Activated CD4-positive, alpha-beta T cell treated with anti-CD3 and anti-CD28 coated beads, Interleukin-2, amount 10 ng/mL, durations not matched to agents 7 days and 5 days (primary cell): ENCODE measurements at places on chromosomes 7 and 10. TPM values are rescaled to one million over a fixed set of nuclear protein-coding genes. Genes with fewer than 3 reads are reported as not detected.

DNA sequence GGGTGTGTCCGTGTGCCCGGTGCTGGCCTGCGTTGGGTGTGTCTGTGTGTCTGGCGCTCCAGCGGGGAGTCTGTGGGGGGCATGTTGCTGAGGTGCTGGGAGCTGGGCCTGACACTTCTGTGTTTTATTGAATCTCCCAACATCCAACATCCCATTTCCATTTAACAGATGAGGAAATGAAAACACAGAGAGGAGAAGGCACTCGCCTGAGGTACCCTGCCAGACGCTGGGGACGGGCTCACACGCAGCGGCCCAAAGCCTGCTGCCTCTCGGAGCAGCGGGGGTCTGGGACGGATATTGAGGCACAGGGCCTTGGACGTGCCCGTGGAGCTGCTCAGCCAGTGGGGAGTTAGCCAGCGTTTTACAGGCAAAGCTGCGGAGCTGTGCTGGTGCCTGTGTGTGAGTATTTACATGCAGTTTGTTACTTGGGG lies 133.9 kb downstream of the DNAJB6 start:
- peak overlapping the region; percentile 58 for H3K4me3 ChIP-seq
- H3K4me1 ChIP-seq: peaks cover 40% of the 10 kb centered on the region
- H3K27me3 ChIP-seq: peaks cover 3% of the 10 kb centered on the region
- H3K36me3 ChIP-seq: peaks cover 37% of the 10 kb centered on the region
- H3K27ac ChIP-seq: peak overlapping the region; percentile 91

DNA sequence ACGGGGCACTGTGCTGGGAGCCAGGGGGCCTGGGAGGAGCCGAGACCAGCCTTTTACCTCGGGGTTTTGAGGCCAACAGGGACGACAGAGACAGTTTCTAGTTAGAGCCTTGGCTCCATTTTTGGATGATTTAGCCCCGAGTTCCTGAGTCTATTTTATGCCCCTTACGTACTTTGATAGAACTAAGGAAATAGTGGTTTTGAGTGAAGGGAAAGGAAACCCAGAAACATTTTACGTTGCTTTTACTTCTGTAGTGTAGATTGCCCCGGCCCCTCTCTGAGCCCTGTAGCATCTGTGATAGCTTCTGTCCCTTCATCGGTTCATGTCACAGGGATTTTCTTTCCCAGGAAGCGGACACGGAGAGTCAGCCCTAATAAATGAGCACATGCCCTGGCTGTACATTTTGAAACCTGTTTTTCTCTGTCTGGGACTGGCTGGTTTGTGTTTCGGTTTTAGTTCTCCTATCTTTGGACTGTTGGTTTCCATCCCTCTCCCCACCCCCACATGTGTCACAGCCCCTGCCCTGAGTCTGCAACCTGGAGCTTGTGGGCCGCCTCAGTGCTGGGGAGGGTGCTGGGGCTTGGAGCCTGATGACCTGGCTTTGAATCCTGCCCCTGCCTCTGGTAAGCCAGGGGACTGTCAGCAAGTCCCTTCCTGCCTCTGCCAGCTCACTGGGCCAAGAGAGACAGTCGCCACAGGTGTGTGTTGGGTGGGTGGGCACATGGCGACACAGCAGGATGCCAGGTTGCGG lies 6.9 kb upstream of the ORAI2 start:
- H3K4me1 ChIP-seq: peaks cover 81% of the 10 kb centered on the region
- peak overlapping the region; percentile 100 for H3K27ac ChIP-seq
- no peaks in the 10 kb centered on the region for H3K27me3 ChIP-seq

CALML5 gene
- total RNA-seq: not detected

- H3K27ac ChIP-seq: no peak overlapping the region
- no peaks in the 10 kb centered on the region for H3K27me3 ChIP-seq
- no peak for DNase-seq
- H3K4me3 ChIP-seq: no peak overlapping the region
- H3K36me3 ChIP-seq: peaks cover 38% of the 10 kb centered on the region
- H3K4me1 ChIP-seq: peaks cover 13% of the 10 kb centered on the region
Measured at GRCh38 chr10:32929634-32930033, 28.4 kb downstream of the ITGB1 start.

DNA sequence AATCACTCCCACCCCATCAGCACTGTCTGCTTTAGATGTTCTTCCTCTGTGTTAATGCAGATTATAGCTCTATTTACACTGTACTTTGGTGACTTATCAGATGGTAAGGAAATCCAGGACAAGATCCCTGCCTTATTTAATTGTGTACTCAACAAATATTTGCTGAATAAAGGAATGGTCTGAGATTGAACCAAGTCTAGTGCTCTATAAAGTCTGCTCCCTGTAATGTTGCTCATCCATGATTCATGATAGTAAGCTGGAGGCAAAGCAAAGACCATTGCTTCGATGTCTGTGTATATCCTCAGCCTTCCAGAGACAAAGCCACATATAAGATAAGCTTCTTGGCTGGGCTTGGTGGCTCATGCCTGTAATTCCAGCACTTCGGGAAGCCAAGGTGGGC lies 33.5 kb downstream of the PLCE1 start:
- H3K27ac ChIP-seq: no peak overlapping the region
- H3K4me3 ChIP-seq: no peak overlapping the region
- no peaks in the 10 kb centered on the region for H3K36me3 ChIP-seq
- H3K27me3 ChIP-seq: peaks cover 3% of the 10 kb centered on the region

DNA sequence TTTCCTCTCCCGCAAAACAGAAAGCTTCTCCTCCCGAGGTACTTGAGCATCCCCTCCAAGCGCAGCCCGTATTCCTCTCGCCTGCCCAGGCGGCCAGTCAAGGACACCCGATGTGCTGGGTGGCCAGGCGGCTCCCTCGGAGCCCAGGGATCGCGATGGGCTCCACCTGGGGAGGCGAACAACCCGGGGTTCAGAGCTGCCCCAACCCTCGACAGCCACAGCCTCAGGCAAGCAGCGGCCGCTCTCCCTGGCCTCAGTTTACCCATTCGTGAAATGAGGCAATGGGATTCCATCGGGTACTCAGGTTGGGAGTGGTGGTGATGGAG lies 147.4 kb downstream of the CYP26A1 start:
- no peak overlapping the region for H3K27ac ChIP-seq
- no peak for DNase-seq
- H3K4me3 ChIP-seq: no peak overlapping the region
- peaks cover 5% of the 10 kb centered on the region for H3K27me3 ChIP-seq

DNA sequence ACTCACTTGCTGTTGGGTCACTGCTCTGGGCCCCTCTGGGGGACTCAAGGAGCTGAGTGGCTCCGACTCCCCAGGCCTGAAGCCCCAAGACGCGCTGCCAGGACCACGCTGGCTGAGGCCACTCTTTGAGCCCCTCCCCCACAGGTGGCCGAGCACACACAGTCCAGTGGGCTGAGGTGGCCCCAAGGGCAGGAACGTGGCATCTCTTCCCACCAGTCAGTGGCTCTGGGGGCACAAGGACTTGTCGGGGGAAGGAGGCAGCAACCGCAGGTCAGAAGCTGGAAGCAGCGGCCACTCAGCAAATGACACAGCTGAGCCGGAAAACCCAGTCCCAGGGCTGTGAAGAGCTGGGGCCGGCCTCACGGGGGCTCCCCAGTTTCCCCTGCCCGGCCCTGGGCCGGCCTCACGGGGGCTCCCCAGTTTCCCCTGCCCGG lies 24.1 kb downstream of the GRIFIN start:
- DNase-seq: no peak
- peaks cover 14% of the 10 kb centered on the region for H3K27me3 ChIP-seq
- H3K27ac ChIP-seq: no peak overlapping the region
- peaks cover 8% of the 10 kb centered on the region for H3K4me1 ChIP-seq
- no peak overlapping the region for H3K4me3 ChIP-seq

DNA sequence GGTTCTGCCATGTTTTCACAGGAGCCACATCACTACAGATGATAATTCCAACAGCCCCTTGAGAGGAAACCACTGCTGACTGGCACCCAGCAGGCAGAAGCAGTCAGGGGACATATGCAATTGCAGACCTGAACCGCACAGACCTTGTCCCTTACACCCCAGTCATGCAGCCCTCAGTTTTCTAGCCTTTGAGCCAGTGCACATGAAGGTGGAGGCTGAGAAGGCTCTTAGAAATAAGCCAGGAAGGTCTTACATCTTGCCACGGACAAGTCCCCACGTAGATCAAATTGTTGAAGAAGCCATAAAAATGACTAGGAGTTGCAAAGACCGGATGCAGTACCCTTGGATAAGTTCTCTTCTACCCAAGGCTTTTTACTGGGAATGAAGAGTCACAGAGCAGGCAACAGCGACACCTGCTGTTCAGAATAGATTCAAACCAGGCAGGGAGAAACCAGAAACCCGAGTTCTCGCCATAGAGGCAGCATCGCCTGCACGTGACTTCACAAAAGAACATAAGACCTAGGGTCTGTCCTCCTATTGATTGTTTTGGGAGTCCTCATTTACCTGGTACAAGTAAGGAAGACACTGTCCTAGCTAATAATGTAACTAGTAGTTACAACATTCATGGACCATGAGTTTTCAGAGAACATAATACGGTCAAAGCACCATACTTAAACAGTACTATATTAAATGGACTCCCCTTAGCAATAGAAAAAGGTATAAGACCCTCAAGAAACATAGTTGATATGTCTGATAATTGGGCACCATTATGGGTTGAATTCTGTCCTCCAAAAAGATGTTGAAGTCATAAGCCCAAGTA lies 11.1 kb downstream of the STEAP1B start:
- DNase-seq: peak; percentile 76
- H3K27ac ChIP-seq: no peak overlapping the region
- H3K36me3 ChIP-seq: no peaks in the 10 kb centered on the region
- no peak overlapping the region for H3K4me3 ChIP-seq
- H3K4me1 ChIP-seq: no peaks in the 10 kb centered on the region
- H3K27me3 ChIP-seq: peaks cover 5% of the 10 kb centered on the region

SFTPA1 gene
- not detected for total RNA-seq

CH25H gene
- not detected for total RNA-seq
